HAP-1 (cell line): ENCODE measurements at places on chromosomes 1 and 21.

DNA sequence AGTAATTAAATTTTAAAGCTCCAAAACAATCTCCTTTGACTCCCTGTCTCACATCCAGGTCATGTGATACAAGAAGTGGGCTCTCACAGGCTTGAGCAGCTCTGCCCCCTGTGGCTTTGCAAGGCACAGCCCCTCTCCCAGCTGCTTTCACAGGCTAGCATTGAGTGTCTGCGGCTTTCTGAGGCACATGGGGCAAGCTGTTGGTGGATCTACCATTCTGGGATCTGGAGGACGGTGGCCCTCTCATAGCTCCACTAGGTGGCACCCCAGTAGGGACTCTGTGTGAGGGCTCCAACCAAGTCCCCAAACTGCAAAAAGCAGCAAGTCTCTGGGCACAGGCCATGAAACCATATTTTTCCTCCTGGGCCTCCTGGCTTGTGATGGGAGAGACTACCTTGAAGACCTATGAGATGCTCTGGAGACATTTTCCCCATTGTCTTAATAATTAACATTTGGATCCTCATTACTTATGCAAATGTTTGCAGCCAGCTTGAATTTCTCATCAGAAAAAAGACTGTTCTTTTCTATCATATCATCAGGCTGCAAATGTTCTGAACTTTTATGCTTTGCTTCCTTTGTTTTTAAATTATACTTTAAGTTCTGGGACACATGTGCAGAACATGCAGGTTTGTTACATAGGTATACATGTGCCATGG lies 554.1 kb upstream of the OLFM3 start:
- peak; percentile 28 for DNase-seq

- DNase-seq: no peak
Observed at GRCh38 chr1:204891860-204892259, 21.2 kb downstream of the NFASC start.

DNA sequence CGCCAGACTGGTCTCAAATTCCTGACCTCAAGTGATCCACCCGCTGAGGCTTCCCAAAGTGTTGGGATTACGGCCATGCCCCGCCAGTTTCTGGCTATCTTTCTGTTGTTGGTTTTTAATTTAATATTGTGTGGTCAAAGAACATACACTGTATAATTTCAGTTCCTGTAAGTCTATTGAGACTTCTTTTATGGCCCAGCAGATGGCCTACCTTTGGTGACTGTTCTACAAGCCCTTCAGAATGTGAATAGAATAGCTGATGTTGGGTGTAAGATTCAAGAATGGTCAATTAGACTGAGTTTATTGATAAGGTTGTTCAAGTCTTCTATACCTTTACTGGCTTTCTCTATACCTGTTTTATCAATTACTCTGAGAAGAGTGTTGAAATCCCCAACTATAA lies 10.7 kb downstream of the HES2 start:
- DNase-seq: no peak

GRCh38 chr1:9009438-9010370 lies 16.5 kb downstream of the SLC2A7 start:
- DNase-seq: no peak

DNA sequence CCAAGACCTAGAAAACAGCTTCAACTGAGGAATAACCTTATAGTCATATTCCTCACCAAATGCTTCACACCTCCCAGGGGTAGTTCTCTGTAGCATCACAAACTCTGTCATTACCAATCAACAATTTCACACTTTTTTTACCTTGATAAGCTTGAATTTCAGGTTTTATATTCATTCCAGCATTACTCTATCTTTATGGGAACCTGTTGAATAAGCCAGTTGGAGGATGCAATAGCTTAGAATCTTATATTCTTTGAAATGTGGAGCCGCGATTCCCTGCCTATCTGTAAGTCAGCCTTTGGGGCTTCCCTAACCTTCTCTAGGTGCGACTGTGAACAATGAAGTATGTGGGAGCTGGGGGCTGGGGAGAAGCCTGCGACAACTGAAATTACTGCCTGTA lies 145.4 kb downstream of the GREM2 start:
- DNase-seq: no peak

DNA sequence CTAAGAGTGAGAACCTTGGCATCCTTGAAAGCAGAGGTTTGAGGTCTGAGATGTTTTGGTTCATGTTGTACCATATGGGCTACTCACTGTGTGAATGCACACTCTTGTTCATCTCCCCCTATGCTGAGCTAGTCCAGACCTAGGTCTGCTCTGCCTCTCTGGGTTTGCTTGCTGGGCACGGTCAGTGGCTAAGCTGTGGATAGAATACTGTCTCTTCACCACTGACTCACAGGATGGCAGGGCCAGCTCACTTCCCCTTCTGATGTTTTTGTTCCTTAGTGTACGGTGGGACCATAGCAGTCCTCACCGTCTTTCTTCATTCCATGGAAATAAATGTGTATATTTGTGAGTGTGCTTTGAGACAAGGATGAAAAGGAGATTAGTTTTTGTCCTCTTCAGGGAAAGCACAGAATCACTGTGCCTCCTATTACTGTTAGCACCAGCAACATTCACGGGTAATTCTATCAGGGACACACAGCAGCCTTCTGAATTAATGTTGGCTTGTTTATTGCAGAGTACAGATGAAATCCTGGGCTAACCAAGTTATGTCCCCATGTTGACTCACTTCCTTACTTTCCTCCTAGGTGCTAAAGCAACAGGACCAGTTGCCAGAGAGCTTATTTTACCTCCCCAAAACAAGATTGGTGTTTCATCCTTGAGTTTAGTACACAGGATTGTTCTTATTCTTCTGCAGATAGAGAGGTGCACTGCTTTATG lies 56.9 kb upstream of the IVNS1ABP start:
- DNase-seq: no peak

GRCh38 chr1:228941666-228942065 lies 206.4 kb downstream of the RHOU start:
- no peak for DNase-seq

DNA sequence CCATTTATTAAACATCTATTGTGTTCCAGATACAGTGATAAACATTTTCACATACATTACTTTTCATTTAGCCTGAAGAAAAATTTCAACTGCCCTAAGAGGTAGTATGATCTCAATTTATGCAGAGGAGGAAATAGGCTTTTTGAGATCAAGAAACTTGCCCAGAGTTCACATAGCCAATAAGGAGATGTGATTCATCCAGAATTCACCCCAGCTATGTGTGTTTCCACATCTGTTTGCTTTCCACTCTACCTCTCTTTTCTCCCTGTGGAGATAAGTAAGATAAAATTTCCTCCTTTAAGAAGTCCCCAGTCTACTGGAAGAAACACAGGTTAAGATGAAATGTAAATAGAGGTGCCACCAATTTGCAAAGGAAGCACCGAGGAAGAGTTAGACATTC lies 199.7 kb upstream of the C8B start:
- no peak for DNase-seq

DNA sequence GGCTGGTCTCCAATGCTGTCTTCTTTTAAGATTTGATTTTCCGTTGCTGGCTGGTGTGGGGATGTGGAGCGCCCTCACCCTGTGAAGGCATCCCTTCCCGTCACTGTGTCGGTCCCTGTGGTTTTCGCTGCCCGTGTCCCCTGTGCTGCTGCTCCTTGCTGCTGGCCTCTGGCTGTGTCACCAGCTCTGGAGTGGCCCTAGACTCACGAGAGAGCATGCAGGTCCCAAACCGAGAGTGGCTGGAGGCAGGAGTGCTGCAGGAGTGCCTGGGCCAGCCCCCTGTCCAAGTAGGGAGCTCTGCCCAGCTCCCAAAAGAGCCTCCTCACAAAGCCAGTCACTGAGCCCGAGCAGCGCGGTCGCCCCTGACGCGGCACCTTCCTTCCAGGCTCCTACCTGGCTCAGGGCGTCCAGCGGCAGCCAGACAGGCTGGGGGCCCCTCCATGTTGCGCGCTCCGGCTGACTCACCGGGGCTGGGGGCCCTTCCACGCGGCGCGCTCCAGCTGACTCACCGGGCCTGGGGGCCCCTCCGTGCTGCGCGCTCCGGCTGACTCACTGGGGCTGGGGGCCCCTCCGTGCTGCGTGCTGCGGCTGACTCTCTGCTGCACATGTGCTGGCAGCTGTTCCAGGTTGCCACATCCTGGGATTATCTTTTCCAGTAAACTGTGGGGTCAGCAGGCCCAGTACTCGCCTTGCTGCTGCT lies 106.7 kb upstream of the COL6A1 start:
- DNase-seq: no peak

DNA sequence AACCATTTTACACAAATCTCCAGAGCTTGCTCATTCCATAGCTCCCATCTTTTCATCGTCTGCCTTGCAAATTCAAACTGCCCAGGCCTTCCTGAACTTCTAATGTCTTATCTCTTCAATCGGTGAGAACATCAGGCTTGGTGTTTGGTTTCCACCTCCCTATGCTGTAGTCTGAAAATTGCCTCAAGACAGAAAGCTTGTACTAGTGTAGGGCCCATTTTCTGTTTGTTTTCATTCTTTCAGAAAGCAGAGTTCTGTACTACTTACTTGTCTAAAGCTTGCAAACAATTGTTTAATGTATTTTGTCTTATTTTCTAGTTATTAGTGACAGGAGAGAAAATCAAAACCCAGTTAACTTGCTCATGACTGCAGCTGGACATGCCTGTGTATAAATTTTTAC lies 16.8 kb downstream of the HOOK1 start:
- DNase-seq: no peak

DNA sequence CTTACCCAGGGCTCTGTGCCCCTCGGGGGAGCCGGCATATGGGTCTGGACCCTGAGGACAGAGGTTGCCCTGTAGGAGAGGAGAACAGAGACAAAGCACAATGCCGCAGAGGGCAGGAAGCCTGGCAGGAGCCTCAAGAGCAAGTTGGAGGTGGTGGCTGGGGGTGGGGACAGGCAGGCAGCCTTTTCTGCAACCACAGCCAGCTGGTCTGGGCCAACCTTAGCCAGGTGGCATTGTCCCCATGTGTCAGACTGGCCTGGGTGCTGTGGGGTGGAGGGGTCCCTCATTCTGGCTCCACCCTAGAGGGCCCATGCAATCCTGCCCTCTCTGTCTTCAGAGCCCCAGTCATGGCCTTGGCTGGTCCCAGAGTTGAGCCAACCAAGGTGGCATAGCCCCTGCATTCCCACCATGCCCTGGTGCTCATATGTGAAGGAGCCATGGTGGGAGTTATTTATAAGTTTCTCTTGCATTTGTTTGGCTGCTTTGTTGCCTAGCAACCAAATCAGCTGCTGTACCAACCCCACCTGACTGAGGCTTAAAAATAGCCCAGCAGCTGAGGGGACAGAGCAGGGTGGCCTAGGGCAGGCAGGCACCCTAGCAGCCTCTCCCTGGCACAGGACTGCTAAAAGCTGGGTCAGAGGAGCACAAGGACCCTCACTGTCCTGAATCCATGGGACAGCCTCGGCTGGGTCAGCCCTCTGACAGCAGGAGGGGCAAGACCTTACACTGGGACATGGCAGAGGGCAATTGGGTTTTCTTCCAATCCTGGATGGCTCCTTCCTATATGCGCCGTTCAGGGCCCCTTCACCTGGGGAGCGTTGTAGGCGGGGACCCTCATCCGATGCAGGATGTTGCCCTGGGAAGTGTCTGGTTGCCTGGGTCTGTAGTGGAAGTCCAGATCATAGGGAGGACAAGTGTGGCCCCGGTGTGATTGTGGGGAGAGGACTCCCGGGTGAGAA lies 19.5 kb downstream of the MAP7D1 start:
- no peak for DNase-seq

- DNase-seq: no peak
Observed at GRCh38 chr1:91901231-91901630, 15.3 kb upstream of the TGFBR3 start.

GRCh38 chr1:229717786-229718576 lies 91.9 kb downstream of the URB2 start:
- DNase-seq: no peak

DNA sequence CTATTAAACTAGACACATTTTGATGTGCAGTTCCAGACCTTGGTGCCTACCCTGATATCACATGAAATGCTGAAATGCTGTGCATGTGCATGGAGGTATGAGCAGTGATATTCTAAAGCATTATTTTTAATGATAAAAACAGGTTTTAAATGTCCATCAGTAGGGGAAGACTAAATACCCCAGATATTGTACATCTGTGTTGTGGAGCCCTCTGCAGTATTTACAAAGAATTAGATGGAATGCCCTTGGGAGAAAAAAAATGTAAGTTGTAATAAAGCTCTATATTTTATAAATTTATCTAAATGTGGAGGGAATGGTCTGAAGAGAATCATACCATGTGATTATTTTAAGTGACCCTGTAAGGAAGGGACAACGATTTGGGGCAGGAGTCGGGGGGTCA lies 39.1 kb upstream of the IGSF5 start:
- DNase-seq: no peak

DNA sequence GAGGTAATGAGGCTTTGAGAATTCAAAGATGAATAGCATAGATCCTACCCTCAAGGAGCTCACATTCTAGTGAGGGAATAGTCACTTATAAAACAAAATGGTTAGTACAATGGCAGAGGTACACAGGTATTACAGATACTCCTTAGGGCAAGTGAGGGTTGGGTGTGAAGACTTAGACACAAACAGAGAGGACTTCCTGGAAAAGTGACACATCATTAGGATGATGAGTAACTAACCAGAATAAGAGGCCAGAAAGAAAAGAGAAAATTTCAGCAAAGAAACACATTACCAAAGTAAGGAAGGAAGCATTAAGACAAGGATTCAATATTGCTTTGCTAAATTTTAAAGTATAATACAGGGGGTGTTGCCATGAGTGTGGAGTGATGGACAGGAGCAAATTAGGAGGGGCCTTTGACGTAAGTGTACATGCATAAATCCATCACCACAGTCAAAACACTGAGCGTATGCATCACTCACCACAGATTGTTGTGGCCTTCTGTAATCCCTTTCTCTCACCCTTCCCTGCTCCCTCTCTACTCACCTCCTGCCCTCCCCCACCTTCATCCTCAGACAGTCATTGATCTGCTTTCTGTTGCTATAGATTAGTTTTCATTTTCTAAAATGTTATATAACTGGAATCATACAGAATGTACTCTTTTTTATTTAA lies 7.9 kb downstream of the CD53 start:
- DNase-seq: no peak

DNA sequence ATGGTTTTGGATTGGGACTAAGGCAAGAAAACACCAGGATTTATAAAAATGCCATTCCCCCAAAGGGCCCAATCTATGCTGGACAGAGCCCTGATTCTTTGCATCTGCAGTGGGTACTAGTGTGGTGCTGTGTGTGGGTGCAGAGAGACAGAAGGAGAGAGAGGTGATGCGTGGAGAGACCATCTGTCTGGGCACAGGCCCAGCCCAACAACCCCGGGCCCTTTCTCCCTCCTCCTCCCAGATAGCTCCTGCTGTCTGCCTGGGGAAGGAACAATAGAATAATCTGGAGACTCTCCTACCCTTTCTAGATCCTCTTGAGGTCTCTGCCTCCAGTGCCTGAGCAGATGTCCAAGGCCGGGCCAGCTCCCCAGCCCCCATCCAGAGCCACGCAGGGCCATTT lies 15.1 kb downstream of the KIAA1614 start:
- DNase-seq: no peak

- no peak for DNase-seq
Observed at GRCh38 chr1:245212221-245212710, 57.5 kb downstream of the KIF26B start.

- DNase-seq: no peak
Observed at GRCh38 chr1:218665221-218665620, 320.1 kb downstream of the TGFB2 start.

- DNase-seq: no peak
Observed at GRCh38 chr1:182634306-182635072, 30.3 kb upstream of the RGS16 start.

GRCh38 chr1:116062201-116062600 lies 49.0 kb upstream of the MAB21L3 start:
- no peak for DNase-seq

- no peak for DNase-seq
Observed at GRCh38 chr1:225430301-225430700, 2.5 kb upstream of the LBR start.

- no peak for DNase-seq
Observed at GRCh38 chr21:24894324-24894723, 713.0 kb downstream of the MRPL39 start.

- DNase-seq: peak; percentile 48
Observed at GRCh38 chr1:227729144-227729880, 5.8 kb downstream of the JMJD4 start.
